Fibroblast of skin of abdomen (primary cell): ENCODE measurements at places on chromosomes 5 and 9.

GRCh38 chr5:127425868-127426267 lies 91.6 kb upstream of the PRRC1 start:
- DNase-seq: no peak

GRCh38 chr5:155807884-155808576 lies 518.9 kb upstream of the SGCD start:
- no peak for DNase-seq

DNA sequence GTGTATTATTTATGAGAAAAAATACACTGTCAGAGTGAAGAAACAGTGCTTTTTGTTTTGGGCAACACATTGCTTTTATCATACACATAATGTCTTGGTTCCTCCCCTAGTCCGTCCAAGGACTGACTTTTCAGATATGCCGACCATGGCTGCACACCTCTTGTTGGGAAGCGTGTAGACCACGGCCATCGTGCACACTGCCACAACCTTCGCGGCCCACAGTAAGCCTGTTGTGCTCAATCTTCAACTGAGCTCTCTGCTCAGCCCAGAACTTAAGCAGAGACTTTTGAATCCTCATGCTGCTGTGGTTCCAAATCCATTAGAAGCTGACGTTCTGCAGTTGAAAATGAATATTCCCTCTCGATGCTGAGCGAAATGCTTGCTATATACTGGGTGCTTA lies 157.6 kb upstream of the IRX2 start:
- DNase-seq: no peak

DNA sequence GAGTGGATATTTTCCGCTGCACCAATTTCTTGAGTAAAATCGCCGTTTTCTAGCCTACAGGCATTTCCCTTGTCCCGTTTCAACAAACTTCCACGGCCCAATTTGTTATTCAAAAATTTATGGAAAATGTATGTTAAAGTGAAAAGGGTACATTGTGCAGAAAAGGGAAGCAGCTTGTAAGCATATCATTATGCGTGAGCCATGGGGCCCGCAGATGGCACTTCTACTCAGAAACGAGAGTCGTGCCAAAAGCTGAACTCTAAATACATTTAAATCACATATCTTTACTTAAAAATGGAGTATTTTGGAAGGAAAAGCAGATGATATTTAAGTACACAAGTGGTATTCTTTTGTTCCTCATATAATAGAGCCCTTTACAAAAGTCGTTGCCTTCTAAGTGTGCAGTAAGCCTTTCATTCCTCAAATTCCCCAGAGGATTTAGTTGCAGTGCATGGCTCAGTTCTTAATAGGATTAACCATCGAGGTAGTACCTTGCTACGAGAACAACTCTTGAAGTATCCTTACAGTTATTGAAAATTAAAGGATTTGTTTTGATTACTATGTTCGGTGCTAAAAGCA lies 1227.2 kb upstream of the WWC1 start:
- no peak for DNase-seq

DNA sequence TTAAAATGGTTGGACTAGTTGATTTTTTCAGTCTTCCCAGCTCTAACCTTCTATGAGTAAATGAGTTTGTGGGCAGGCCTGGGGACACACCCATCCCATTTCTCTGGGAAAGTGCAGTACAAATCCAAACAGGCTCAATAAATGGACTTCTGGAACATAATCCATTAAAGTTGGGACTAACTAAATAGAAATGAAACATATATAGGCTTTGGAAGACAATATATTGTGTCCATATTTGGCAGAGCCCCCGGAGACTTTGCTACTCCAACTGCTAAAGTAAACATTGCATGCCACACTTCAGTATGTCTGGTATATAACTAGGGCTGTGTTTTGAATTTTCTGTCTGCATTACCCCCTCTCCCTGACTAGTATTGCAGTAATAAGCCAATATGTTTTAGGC lies 191.4 kb upstream of the DAB2 start:
- no peak for DNase-seq

DNA sequence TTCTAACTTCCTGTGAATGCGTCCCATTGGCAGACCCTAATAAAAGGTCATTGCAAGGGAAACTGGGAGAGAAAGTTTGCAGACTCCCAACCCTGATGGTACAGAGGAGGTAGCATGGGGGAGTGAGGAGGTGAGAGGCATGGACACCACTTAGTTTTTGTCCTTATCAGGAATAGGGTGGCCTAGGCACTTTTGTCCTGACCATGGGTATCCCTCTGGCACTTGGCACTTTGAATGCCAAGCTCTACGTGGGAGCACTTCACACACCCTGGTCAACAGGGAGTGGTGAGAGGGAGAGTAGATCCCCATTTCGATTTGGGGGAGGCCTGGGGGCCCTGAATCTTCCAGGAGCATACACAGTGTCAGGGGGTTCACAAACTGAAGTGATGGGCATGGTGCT lies 75.6 kb upstream of the SH3PXD2B start:
- DNase-seq: no peak

DNA sequence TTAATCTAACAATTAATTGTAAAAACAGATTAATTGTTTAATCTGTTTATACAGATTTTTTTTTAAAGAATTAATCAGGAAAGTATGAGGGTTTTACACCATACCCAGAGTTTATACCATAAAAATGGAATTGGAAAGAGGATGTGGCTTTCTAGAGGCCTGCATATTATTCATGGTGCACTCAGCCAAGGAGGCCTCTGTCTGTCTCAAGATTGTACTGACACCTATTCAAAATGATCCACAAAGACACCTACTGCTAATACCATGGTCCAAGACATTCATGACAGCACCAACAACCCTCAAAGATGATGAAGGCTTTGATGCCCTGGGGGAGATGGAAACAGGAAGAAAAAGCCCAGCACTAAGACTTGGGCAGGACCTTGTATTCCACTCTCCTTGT lies 58.1 kb upstream of the MAST4 start:
- no peak for DNase-seq

DNA sequence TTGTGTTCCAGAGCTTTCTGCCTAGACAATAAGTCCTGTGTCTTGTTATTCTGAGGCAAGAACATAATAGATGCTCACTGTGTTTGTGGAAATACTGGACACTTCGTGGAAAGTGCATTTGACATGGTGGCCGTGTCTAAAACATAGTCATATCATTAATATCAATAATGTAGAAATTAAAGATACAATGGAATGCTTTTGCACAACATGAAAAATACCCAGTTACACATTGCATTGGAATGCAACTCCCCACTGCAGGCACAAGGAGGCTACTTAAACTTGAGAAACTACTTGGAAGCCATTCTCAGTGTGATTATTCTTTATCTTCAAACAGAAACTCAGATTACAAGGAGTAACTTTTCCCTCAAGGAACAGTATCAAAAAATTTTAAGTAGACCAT lies 145.3 kb upstream of the ZNF462 start:
- DNase-seq: peak; percentile 83

GRCh38 chr5:33223563-33224284 lies 217.0 kb upstream of the TARS1 start:
- peak; percentile 52 for DNase-seq
